Thoracic aorta (tissue), 2 donors: ENCODE measurements at places on chromosomes 7 and 10.
A peak's percentile ranks its signal among the peaks of the same experiment; 100 is the strongest.

- peaks cover 32% of the 10 kb centered on the region for H3K4me1 ChIP-seq
- H3K36me3 ChIP-seq, result no peaks in the 10 kb centered on the region
- H3K27me3 ChIP-seq, result no peaks in the 10 kb centered on the region
- no peak for DNase-seq
Measured at GRCh38 chr7:141076377-141076776, 2.5 kb downstream of the TMEM178B start.

DNA sequence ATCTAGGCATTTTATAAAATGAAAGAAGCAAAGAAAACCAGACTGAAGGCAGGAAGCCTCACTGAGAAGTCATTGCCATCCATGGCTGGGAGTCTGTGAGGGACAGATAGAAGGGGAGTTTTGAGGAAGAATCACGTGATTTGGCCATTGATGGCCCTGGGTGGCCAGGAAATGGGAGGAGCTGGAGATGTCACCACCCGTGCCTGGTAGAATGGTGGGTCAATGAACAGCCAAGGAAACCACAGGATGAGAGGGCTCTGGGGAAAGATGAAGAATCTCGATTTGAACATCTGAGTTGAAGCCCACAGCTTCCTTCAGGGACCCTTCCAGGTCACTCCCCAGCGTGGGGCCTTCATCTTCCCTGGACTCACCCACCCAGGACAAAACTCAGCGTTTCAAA lies 103.3 kb upstream of the CHST15 start:
- DNase-seq, result no peak
- peaks cover 18% of the 10 kb centered on the region for H3K4me1 ChIP-seq
- H3K27ac ChIP-seq, result peak overlapping the region; percentile 86
- H3K4me3 ChIP-seq, result no peak overlapping the region

- H3K36me3 ChIP-seq, result no peaks in the 10 kb centered on the region
- no peak overlapping the region for H3K4me3 ChIP-seq
- no peak for DNase-seq
- no peak overlapping the region for H3K27ac ChIP-seq
- H3K27me3 ChIP-seq, result no peaks in the 10 kb centered on the region
- H3K4me1 ChIP-seq, result peaks cover 33% of the 10 kb centered on the region
Measured at GRCh38 chr7:2172311-2173188, 60.2 kb downstream of the MAD1L1 start.

DNA sequence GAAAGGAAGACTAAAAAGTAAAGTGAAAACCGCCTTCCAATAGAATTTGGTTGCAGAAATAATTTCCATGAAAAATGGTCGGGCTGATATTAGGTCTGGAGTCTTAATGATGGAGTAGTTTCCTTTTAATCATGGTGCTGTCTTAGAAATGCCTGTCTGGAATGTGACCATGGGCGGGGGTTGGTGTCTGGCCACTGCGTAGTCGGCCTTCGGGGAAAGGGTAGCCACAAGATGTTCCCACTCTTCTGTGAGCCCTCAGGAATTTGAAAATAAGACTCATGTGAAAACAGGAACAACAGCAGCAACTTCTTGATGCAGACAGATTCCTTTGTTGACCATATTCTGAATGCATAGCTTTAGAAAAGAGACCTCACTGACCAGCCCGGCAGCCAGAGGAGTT lies 176.8 kb downstream of the KIAA1217 start:
- DNase-seq, result no peak
- no peaks in the 10 kb centered on the region for H3K27me3 ChIP-seq
- H3K4me1 ChIP-seq, result peaks cover 23% of the 10 kb centered on the region
- H3K4me3 ChIP-seq, result no peak overlapping the region
- no peak overlapping the region for H3K27ac ChIP-seq

DNA sequence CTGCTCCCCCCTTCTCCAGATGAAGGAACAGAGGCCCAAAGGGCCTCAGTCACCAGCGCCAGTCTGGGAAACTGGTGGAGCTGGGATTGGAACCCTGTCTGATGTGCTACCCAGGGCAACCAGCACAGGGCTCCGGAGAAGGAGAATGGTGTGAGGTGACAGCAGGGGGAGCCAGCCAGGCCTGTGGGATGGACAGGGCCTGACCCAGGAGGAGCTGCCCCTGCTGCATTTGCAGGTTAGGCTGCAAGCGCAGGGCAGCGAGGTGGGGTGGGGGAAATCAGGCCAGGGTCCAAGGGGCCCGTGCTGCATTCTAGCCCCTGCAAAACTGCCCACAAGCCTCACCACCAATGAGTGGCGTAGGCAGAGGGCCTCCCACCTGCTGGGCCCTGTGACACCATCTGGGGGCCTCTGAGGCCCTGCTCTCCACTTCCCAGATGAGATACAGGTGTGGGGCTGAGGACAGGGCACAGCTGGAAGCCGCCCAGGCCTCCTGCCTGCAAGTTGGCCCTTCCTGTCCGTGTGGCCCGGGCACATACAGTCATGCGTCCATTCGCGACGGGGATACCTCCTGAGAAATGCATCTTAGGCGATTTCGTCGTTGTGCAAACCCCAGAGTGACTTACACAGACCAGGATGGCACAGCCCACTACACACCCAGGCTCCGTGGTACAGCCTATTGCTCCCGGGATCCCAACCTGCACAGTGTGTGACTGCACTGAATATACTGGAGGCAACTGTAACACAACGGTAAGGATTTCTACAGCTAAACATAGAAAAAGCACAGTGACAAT lies 45.3 kb downstream of the RASGEF1A start:
- DNase-seq, result no peak
- no peaks in the 10 kb centered on the region for H3K36me3 ChIP-seq
- no peaks in the 10 kb centered on the region for H3K27me3 ChIP-seq
- H3K27ac ChIP-seq, result no peak overlapping the region
- no peak overlapping the region for H3K4me3 ChIP-seq
- no peaks in the 10 kb centered on the region for H3K4me1 ChIP-seq

- H3K4me3 ChIP-seq, result no peak overlapping the region
- peaks cover 15% of the 10 kb centered on the region for H3K4me1 ChIP-seq
- H3K27me3 ChIP-seq, result no peaks in the 10 kb centered on the region
- H3K36me3 ChIP-seq, result no peaks in the 10 kb centered on the region
Measured at GRCh38 chr7:86747698-86748097, 104.0 kb downstream of the GRM3 start.

- peaks cover 3% of the 10 kb centered on the region for H3K36me3 ChIP-seq
- H3K4me1 ChIP-seq, result peaks cover 31% of the 10 kb centered on the region
- no peak overlapping the region for H3K4me3 ChIP-seq
- H3K27ac ChIP-seq, result no peak overlapping the region
- no peaks in the 10 kb centered on the region for H3K27me3 ChIP-seq
Measured at GRCh38 chr7:1812509-1813393, 142.7 kb downstream of the ELFN1 start.

DNA sequence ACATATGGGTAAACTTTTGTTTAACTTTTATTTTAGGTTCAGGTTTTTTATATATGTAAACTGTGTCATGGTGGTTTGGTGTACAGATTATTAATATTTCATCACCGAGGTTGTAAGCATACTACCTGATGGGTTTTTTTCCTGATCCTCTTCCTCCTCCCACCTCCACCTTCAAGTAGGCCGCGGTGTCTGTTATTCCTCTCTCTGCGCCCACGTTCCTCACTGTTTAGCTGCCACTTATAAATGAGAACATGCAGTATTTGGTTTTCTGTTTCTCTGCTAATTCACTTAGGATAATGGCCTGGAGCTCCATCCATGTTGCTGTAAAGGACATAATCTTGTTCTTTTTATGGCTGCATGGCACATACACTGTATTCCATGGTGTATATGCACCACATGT lies 1000.0 kb upstream of the CELF2 start:
- no peak for DNase-seq
- H3K4me3 ChIP-seq, result no peak overlapping the region
- H3K4me1 ChIP-seq, result no peaks in the 10 kb centered on the region
- no peaks in the 10 kb centered on the region for H3K27me3 ChIP-seq

DNA sequence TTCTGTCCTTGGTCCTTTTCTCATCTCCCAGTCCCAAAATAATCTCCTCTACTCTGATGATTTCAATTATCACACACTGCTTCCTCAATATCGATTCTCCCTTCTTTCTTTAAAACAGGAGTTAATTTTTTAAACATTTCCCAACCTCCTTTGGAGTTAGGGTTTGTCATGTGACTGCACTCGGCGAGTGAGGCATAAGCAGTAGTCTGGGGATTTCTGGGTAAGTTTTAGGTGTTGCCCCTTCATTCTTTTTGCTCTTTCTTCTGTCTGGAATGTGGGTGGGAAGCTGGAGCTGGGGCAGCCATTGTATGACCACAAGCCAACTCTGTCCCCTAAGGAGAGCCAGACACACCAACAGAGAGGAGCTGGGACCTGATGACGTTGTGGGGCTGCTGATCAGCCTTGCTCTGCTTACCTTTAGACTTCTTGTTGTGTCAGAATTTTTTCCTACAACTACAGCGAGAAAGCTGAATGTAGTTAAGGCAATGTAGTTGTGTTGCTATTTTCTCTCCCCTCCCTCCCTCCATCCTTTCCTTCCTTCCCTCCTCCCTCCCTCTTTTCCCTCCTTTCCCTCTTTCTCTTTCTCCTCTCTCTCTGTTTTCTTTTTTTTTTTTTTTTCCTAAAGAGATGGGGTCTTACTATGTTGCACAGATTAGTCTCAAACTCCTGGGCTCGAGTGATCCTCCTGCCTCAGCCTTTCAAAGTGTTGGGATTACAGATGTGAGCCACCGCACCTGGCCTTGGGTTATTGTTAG lies 6.5 kb upstream of the TSPAN14 start:
- no peak for DNase-seq
- H3K27ac ChIP-seq, result no peak overlapping the region
- no peak overlapping the region for H3K4me3 ChIP-seq
- H3K4me1 ChIP-seq, result peaks cover 15% of the 10 kb centered on the region
- H3K36me3 ChIP-seq, result no peaks in the 10 kb centered on the region

GRCh38 chr7:90266808-90267207 lies 21.8 kb downstream of the CFAP69 start:
- peak overlapping the region; percentile 72 for H3K27ac ChIP-seq
- no peak for DNase-seq
- no peaks in the 10 kb centered on the region for H3K36me3 ChIP-seq
- peak overlapping the region; percentile 38 for H3K4me3 ChIP-seq
- peaks cover 20% of the 10 kb centered on the region for H3K4me1 ChIP-seq

- H3K27ac ChIP-seq, result no peak overlapping the region
- no peaks in the 10 kb centered on the region for H3K4me1 ChIP-seq
- no peak for DNase-seq
- no peaks in the 10 kb centered on the region for H3K36me3 ChIP-seq
- no peak overlapping the region for H3K4me3 ChIP-seq
Measured at GRCh38 chr10:6999232-6999925, 411.5 kb downstream of the SFMBT2 start.

DNA sequence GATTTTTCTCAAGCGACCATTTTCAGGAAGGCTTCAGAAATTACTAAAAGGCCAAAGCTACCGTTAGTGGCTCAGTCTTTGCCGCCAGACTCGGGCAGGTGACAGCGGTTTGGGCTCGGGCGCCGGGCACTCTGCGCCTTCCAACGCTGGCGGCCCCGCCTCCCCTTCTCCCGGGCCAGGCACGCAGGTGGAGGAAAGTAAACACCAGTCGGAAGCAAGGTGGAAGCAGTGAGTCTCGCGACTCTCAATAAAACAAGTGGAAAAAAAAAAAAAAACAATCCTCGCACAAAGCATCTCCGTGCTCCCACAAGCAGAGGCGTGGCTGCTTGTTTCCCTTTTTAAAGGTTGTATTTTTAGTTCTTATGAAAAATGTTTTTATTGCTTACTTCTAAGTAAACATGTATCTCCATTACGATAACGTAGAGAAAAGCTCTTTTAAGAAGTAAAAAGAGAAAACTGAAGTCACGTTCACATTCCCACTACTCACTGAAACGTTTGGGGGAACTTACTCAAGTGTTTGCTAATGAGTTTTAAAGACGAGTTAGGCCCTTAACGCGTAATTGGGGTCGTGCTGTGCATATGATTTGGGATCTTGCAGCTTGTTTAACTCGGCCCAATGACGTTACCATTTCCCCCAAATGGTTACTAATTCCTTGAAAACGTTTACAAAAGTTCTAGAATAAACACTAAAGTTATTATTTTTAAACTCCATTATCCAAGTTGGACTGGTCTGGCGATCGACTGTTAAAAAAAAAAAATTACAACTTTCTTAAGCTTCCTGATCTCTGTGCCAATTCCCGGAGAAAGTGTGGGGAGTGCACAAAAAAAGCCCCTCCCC lies 864 bp downstream of the CDCA7L start:
- H3K27me3 ChIP-seq, result no peaks in the 10 kb centered on the region
- H3K36me3 ChIP-seq, result no peaks in the 10 kb centered on the region
- H3K4me1 ChIP-seq, result no peaks in the 10 kb centered on the region
- H3K4me3 ChIP-seq, result peak overlapping the region; percentile 75

DNA sequence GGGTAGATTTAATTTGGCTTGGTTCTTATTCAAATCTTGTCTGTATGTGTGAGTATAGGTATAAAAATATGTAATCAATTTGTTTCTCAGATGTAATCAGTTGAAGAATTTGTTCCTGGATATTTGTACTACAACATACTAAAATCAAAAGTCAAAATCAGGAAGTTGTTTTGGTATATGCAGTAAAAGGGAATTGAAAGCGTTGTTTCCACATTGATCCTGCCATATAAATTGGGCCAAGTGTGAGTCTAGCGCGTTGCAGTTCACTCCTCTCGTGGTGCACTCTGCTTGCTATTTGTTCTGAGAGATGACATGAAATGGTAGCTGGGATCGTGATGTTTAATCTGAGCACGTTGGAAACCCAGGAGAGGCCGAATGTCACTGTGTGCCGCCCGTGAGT lies 55.9 kb downstream of the SHH start:
- peaks cover 25% of the 10 kb centered on the region for H3K4me1 ChIP-seq
- no peak for DNase-seq
- no peak overlapping the region for H3K4me3 ChIP-seq
- H3K27ac ChIP-seq, result no peak overlapping the region

GRCh38 chr7:158858592-158859503 lies 2.5 kb downstream of the DYNC2I1 start:
- no peak for DNase-seq
- H3K27ac ChIP-seq, result no peak overlapping the region
- H3K27me3 ChIP-seq, result no peaks in the 10 kb centered on the region
- H3K4me1 ChIP-seq, result peaks cover 5% of the 10 kb centered on the region

- no peaks in the 10 kb centered on the region for H3K27me3 ChIP-seq
- peaks cover 11% of the 10 kb centered on the region for H3K4me1 ChIP-seq
- no peak overlapping the region for H3K4me3 ChIP-seq
- H3K36me3 ChIP-seq, result no peaks in the 10 kb centered on the region
Measured at GRCh38 chr10:18583575-18584270, 67.7 kb downstream of the NSUN6 start.

DNA sequence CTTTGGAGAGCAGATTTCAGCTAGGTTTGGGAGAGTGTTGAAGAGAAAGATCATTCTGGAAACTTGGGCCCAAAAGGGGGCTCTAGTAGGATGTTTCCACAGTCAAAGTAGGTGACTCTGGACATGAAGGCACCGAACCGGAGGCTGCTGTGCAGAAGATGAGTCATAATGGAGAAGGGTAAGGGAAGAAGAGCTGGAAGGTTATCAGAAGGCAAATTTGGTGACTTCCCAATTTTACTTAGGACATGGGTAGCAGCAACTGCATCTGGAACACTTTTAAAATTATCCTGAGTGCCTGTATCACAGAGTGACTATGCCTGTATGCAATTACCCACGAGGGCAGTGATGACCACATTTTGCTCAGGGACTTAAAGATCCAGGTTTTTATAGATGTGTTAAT lies 38.8 kb downstream of the PIK3AP1 start:
- no peak overlapping the region for H3K27ac ChIP-seq
- DNase-seq, result no peak
- no peaks in the 10 kb centered on the region for H3K4me1 ChIP-seq
- H3K36me3 ChIP-seq, result no peaks in the 10 kb centered on the region
- no peak overlapping the region for H3K4me3 ChIP-seq
- H3K27me3 ChIP-seq, result no peaks in the 10 kb centered on the region
